GM12892 (cell line): ENCODE measurements at places on chromosomes 1 and 21.

DNA sequence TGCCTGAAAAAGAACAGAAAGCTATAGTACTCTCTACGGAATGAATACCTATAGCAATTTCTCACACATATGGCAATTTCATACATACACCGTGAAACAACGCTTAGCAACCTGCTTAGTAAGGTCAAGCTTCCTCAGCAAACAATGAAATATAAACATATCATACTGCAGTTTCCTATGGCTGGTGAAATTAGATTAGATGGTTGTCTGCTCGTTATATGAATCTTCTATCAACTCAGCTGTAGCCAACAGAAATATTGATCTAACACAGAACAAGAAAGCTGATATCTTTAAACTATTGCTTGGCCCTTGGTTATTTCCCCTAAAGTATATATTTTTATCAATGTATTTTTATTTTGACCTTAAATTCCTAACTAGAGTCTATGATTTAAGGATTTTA, 187.8 kb downstream of the SLC44A5 start:
- no peak for DNase-seq

DNA sequence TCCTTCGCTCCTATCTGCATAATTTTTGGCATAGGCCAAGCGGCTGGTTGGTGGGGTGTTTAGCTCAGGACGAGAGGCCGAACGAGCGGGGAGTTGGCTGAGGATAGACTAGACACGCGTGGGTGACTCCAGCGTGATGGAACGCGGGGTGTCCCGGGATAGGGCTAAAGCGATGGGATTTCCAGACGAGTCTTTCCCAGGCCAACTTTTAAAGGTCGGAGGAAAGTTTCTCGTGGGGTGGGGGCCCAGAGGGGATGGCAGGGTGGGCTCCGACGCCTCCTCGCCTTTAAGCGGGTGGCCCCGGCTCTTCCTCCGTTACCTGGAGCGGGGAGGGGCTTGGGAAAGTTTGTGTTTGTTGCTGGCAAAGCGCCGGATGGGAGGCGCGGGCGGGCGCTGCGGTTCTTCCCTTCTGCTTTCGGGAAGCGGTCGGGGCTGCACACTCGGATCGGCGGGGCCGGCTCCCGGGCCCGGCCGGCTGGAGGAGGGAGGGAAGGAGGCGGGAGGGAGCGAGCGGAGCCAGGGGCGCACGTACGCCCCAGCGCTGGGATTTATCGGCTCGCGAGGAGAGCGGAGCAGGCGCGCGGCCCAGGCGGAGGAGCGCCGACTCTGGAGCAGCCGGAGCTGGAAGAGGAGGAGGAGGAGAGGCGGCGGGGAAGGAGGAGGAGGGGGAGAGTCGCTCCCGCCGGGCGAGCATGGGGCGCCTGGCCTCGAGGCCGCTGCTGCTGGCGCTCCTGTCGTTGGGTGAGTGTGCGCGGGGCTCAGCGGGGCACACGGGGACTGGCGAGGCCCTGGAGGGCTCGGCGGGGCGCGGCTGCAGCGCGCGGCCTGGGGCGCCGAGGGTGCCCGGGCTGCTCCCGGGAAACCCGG, at the start of gene PTGFRN:
Gene PTGFRN, plus strand, starts transcription at position 405 of the 867 bp plus-strand sequence. Its CDS starts 288 bp downstream, at position 693.
- DNase-seq, result peak; percentile 29

- DNase-seq, result no peak
Observed at GRCh38 chr1:214513394-214513793, 38.0 kb downstream of the PTPN14 start.

DNA sequence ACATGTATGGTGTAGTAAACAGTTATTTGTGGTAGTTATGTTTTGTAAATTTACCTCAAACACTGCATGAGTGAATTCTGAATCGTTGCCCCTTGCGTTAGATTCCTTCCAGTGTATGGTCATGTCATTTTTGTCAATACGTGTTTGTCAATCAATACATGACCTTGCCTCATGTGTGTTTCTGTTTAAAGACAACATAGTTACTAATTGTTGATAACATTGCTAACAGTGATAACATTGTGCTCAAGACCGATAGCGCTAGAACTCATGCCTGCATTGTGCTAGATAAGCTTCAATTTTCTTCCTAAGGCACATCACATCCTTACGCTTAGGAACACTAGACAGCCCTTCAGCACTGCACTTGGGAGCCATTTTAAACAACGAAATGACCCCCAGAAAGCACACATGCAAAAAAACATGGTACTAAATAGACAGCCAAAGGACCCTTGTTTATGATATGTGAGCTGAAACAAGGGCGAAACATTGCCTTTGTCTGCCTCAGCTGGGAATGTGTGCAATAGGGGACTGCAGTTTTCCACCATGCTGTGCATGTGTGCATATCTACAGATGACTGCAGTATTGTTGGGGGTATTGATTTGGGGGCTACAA, 37.3 kb downstream of the MRPS6 start:
- no peak for DNase-seq

- DNase-seq, result no peak
Observed at GRCh38 chr1:94081566-94082344, 39.2 kb downstream of the ABCA4 start.

GRCh38 chr21:33761441-33762036, 119.2 kb downstream of the ITSN1 start:
- DNase-seq, result no peak

DNA sequence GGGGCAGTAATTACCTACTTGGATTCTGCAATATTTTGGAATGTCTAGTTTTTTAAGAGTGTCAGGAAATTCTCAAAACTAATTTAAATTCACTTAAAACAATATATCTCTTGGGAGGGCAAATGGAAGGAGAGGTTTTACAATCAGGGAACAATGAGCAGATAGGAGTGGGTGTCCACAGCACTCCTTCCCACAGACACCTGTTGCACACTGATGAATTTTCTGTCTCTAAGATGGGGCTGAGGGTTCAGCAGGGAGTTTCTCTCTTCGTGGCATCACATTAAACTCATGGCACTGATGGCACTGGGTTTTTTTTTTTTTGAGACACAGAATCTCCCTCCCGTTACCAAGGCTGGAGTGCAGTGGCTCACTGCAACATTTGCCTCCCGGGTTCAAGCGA, 5.5 kb downstream of the PHF13 start:
- DNase-seq, result no peak

DNA sequence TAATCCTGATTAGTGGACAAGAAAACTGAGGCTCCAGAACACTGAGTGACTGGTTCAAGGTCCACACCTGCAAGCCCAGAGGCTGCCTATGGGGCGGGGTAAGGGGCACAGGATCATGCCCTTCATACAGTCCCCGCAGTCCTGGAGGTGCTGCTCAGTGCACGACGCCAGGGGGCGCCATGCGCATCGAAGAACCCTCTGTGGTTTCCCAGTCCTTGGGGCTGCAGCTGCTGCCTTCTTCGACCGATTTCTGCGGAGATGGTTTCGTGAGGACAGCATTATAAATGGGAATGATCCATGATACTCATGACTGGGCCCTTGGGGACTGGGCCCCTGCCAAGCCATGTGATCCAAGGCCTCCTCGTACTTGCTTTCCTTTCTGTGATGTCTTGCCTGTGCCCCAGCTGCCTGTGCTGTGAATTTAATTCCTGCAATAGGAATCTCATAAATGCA, 37.1 kb upstream of the ARHGEF10L start:
- DNase-seq, result peak; percentile 50
